ENCODE measurements at places on chromosomes 2 and 18.

GRCh38 chr18:42011053-42011452 lies 56.0 kb downstream of the PIK3C3 start:
- DNase-seq: no peak

- no peak for DNase-seq
These were observed 11.7 kb upstream of the FOXI3 start for GRCh38 chr2:88464153-88464552.

DNA sequence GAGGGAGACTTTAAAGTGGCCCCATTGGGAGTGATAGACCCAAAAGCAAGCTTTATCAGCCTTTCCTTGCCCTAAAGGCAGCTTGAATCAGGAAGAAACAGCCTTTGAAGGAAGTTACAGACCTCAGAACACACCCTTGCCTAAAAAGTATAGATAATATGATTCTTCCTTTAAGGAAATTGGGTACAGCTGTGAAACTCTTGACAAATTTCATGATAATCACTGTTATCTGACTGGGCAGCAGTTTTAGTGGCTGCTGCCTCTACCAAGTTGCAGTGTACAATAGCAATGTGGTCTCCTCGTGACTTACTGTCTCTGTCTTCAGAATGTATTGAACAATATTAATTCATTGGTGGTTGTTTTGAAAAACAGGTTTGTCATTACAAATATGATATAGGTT lies 16.7 kb downstream of the HOXD1 start:
- no peak for DNase-seq

DNA sequence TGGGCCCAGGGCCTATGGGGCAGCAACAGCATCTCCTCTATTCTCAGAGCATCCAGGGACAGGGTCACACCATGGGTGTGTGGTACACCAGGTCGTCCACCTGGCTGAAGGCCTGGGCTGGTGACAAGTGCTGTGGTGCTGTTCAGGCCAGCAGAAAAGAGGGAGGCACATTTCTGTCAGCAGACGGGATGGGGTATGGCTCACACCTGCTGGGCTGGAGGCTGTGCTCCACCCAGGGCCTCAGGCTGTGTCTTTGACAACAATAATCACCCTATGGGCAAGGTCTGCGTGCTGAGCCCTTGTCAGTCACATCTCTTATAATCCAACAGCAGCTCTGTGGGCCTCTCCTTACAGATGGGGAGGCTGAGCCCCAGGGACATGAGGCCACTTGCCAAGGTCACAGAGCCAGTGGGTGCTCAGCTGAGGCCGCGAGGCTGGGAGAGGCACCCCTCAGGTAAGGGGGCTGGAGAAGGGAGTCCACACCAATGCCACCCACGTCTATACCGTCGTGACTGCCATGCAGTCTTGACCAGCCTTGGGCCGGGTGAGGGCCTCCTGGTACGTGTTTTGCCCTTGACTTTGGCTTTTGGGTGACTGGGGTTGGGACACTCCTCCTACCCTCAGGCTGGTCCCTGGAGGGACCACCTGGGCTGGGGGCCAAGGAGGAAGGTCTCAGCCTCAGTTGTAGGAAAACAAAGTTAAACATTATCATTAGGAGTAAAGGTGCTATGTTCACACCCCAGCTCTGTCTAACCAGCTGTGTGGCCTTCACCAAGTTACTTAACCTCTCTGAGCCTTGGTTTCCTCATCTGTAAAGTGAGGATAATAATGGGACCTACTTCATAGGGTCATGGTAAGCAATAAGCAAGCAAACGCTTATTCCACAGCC lies 5.6 kb upstream of the HS6ST1 start:
- no peak for DNase-seq

DNA sequence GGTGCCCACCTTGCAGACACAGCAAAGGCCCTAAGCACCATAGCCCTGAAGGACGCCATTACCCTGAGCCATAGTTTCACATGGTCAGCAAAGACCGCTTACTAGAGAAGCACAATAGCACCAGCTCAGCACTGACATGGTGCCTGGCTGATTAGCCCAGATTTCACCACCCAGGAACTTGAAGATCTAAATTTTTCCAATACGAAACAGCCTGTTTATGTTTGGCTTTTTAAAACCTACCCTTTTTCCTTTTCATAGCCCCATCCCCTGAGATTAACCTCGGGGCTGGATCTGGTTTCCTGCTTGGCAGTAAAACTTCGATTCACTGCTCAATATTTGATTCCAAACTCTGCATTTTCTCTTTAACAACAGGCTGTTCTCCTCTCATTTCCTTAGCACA lies 158.5 kb upstream of the PID1 start:
- no peak for DNase-seq

DNA sequence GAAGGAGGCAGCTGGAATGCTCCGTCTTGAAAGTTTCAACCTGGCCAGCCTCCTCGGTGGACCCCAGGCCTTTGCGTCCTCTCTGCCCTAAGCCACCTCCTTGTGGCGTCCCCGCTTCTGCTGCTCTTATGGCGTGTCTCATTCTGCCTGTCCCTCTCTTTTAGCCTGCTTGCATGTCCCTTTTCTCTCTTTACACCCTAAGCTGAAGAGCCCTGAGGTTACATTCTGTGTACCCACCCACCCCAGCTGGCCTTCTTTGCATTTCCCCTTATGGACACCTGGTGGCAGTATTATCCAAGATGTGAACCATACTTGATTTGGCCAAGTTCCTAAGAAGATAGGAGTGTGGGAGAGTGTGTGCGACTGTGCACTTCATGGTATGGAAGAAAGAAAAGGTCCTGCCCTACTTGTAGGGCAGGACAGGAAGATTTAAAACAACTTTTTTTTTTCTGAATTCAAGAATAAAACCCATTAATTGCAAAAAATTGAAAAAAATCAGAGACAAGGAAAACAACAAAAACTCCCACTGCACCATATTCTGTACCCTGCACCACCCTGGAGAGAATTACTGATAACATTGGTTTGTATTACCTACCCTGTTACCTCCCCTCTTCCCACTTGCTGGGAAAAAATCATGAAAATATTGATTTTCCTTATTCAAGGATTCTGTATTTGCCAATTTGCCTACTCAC lies 77.4 kb downstream of the DYSF start:
- no peak for DNase-seq

DNA sequence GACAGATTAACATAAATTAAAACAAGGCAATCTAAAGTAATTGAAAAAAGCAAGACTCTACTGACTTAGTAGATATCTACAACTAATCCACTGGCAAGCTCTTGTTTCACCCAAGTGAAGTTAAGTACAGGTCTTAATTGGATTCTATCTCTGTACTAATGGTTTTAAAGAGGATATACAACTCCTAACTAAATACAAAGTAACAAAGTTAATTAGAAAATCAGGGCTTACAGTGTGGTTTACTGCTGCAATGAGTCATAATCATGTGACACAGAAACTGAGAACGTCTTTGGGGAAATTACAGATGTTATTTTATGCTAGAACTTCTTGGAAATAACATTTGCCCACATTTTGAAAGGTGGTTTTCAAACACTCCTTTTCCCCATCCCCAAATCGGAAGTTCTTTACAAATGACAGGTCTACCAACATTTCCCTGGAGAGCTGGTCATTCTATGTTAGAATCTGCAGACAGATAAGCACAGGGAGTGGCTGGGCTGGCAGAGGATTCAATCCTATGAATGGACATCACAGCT lies 245.3 kb downstream of the STK39 start:
- no peak for DNase-seq

DNA sequence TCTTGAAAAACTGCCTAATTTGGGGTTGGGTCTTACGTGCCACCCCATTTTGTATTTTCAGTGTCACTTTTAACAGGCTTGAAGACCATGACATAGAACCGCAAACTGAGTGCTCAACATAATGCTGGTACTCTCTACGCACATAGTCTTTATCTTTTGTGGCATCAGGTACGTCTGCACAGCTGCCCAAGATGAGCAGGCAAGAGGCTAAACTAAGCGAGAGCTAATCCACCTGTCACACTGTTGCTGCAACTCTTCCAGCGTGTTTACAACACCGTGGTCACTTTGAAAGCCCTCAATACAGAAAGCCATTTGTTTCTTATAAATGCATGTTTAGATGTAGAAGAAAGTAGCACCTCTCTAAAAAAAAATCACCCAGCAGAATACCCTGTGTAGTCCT lies 270.0 kb upstream of the TCF4 start:
- no peak for DNase-seq

DNA sequence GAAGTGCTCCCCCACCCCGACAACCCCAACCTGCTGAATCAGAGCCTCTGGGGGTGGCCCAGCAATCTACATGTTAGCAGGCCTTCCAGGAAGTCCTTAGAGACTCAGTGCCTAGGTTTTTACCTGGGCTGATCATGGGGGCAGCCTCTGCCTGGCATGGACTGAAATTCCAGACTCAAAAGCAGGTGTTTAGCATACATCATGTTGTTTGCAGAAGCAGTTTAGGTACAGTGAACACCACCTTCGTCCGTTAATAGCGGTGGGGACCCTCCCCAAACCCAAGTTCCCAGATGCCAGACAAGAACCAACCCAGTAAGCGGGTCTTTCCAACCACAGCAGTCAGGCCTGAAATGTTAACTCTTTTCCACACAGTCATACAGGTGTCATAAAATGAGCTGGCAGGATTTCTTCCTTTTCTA lies 26.4 kb upstream of the GALR1 start:
- no peak for DNase-seq

GRCh38 chr2:150438654-150439053 lies 48.8 kb downstream of the RND3 start:
- no peak for DNase-seq

DNA sequence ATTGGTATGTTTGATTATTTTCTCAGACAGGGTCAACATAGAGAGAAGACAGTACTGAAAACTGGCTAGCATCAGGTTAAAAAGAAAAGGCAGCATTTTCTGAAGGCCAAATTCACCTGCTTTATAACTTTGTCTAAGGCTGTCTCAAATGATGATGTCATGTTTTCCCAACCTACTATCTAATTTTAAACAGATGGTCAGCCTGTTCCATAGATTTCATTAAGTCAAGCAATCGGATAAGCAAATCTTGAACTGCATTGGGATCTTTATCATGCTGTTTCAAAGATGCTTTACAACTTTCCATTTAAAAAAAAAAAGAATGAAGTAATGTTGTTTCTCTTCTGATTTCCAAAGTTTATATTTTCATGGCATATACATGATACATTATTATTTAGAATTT lies 56.3 kb upstream of the SPOPL start:
- DNase-seq: no peak

- no peak for DNase-seq
These were observed 92.0 kb downstream of the SPP2 start for GRCh38 chr2:234142530-234142929.

- DNase-seq: no peak
These were observed 8.8 kb downstream of the FOSL2 start for GRCh38 chr2:28401411-28401810.

DNA sequence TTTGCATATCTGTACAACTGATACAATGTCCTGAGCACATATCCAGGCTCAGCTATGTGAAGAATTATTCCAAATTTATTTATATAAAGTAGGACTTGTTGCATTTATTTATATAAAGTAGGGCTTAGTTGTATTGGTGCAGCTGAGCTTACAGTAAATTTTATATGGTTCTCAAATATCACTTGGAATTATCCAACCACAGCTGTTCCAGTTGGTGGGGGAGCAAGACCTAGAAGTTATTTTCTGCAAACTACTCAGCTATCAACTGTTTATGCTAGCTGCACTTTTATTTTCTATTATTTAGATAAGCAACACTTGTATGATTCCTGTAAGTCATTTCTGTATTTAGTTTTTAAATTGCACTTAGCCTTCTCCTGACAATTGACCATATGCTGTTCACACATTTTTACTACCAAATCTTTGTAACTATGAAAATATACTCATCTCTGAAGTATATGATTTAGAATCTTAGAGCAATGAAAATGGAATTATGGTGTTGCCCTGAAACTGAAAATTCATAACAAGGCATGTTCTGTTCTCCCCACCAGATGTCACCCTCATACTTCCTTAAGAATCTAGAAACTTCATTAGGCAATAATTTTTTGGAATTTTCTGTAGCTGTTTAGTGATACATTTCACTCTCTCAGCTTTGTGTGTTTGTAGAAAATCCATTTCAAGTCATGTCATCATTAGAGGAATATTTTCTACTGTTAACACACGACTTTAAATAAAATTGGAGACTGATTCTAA lies 157.0 kb upstream of the CBLN2 start:
- DNase-seq: no peak

All from CD4-positive, alpha-beta T cell treated with Interferon gamma for 1 hour (primary cell).